ENCODE measurements at places on chromosomes 11 and 22.

- DNase-seq: no peak
Observed at GRCh38 chr11:21414953-21415352, 745.6 kb downstream of the NELL1 start.

DNA sequence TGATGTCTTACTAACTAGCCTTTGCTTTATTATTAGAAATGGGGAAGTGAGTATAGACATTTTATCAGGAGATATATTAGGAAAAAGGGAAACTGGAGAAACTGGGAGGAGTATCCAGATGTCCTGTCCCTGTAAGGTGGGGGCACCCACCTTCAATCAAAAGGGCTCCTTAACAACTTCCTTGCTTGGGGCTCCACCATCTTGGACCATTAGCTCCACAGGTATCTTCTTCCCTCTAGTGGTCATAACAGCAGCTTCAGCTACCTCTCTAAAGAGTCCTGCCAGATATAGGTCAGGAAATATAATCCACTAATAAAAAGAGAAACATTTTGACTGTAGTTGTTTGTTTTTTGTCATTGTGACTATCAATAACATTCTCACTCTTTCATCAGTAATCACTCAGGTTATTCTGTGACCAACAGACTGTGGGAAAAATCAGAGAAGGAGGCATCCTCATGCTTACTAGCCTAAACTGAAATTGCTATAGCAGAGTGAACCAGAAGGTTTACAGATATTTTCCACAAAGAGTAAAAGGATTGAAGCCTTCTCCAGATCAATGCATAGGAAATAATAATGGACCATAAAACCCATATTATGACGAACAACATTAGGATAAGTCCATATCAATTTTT, 10.4 kb downstream of the OR51B4 start:
- DNase-seq: no peak

DNA sequence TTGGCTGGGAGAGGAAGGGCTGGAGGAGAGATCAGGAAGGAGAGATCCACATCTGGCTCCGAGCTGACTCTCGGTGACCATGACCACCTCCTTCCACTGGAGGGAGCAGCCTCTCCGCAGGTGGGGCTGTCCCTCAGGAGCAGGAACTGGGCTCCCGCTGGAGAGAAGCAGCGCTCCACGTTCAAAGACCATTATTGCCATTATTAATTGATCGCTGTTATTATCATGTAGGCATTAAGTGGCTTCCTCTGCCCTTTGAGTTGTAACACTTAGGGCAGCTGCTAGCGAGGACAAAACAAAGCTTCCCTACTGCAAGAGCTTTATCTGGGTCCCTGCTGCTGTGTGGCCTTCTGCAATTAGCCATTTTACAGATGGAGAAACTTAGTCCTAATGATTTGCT, 251.9 kb downstream of the ST3GAL4 start:
- DNase-seq: no peak

DNA sequence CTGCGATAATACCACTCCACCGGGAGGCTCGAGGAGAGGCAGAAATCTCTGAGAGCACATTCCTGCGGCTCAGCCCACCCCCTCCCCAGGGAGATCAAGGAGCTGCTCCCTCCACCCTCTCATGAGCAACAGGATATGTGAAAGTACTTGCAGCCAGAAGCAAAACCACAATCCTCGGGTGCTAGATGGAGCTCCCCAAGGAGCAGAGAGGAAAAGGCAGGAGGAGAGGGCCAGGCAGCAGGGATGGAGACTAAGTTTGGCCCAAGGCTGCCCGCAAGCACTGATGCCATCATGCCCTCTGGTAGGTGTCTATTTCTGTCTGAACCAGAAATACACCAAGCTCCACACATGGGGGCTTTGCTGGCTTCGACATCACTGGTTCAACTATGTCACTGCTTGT, 22.3 kb downstream of the VPS37C start:
- DNase-seq: no peak

DNA sequence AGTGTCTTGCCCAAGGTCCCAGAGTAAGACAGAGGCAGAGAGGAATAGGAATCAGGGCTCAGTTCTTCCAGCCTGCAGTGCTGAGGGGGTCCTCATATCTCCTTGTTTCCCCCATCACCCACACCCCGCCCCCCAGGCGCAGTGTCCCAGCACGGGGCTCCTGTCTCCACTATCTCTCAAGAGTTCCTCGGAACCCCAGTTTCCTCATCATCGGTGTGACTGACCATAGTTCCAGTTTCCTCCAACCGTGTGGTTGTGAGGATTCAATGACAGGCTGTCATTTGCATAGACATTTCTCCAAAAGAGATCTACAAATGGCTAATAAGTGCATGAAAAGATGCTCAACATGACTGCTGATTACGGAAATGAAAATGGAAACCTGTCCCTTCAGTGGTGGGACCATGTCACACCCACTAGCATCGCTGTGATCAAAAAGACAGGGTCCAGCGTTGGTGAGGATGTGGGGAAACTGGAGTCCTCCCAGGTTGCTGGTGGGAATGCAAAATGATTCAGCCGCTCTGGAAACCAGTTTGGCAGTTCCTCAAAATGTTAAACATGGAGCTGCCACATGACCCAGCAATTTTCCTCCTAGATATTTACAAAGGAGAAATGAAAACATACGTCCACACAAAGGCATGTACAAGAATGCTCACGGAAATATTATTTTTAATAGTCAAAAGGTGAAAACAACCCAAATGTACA, 31.8 kb upstream of the PDGFB start:
- DNase-seq: no peak

GRCh38 chr11:760236-760635, 13.0 kb downstream of the TALDO1 start:
- no peak for DNase-seq
